ENCODE measurements at places on chromosomes 13 and 19.
A peak's percentile ranks its signal among the peaks of the same experiment; 100 is the strongest.

DNA sequence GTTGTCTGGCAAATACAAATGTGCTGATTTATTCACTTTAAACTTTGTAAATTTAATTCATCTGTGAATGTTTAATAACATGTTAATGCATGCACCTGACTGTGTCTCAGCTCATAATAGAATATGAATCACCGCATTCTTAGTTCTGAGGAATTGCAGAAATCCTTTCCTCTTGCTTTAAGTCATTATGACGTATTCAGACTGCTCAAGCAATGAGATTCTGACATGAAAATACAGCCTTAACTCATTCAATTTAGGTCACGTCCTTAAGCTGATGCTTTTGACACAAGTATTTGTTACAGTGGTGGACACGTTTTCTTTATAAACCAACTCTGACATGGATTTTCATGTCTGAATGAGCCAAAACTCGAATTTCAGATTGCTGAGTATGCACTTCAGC, 541.0 kb upstream of the KLF12 start:
- DNase-seq: no peak

GRCh38 chr19:5667751-5668271, 12.5 kb downstream of the MICOS13 start:
- no peak for DNase-seq

- DNase-seq: no peak
Observed at GRCh38 chr13:39023761-39024160, 14.1 kb downstream of the PROSER1 start.

GRCh38 chr13:68806125-68806524, 1301.5 kb upstream of the ATXN8OS start:
- DNase-seq: no peak

- DNase-seq: no peak
Observed at GRCh38 chr13:35347679-35348205, 128.7 kb downstream of the MAB21L1 start.

- no peak for DNase-seq
Observed at GRCh38 chr13:113817860-113818691, 45.8 kb downstream of the GAS6 start.

DNA sequence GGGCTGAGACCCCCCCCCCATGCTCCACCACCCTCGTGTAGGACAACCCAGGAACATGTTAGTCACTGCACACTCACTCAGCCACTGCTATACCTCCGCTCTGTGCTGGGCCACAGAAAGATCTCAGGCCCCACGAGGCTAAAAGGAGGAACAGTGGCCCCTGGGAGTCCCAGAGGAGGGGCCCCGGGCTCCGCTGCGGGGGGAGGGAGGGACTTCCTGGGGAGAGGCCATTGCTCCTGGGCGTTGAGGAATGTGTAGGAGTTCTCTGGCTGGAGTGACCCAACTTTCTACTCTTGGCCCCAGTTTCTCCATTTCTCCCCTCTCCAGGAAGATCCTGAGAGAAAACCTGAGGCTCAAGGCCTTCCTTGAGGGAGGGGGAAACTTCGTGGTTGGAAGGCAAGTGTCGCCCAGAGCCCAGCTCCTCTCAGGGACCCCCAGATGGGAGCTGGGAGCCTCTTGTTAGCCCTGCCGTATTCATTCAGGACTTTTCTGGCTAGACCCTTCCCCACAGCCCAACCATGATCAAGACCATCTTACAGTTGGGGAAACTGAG, 13.6 kb downstream of the ONECUT3 start:
- no peak for DNase-seq

DNA sequence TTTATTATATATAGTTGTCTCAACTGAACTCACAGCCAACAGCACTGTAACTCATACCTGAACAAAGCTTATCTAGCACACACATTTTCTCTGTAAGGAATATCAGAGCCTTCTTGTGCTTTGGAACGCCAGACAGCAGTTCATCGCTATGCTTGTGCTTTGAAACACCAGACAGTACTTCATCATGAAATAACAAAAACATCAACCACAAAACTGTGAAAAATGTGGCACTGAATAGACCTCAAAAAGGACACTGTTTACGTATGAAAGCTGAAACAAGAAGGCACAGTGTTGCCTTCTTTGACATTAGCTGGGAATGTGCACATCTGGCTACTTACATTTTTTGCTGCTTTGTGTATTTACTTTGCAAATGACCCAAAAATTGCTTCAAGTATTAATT, 160.2 kb downstream of the PDS5B start:
- DNase-seq: no peak

DNA sequence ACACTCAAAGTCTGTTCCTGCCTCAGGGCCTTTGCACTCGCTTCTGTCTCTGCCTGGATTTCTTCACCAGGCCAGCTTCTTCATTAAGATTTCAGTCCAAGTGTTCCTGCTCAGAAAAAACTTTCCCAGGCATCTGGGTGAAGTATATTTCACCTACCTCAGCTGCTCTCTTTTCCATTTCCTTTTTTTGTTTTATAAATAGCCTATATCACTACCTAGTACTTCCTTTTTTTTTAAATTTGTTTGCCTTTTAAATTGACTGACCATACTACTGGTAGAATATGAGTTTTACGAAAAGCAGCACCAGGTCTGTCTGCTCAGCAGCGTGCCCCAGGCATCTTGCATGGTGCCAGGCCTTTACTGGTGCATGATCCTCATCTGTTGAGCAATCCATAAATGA, 1064.4 kb downstream of the UQCRFS1 start:
- no peak for DNase-seq

DNA sequence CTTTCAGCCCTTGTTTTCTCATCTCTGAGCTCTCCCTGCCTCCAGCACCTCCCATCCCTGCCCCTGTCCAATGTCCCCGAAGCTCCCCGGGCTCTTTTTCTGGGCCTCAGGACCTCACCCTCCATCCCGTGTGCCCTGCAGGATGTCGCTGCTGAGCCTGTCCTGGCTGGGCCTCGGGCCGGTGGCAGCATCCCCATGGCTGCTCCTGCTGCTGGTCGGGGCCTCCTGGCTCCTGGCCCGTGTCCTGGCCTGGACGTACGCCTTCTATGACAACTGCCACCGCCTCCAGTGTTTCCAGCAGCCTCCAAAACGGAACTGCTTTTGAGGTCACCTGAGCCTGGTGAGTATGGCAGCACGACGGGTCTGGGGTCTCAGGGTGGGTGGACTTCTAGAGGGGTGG, 51.1 kb upstream of the CYP4F8 start:
- DNase-seq: no peak

DNA sequence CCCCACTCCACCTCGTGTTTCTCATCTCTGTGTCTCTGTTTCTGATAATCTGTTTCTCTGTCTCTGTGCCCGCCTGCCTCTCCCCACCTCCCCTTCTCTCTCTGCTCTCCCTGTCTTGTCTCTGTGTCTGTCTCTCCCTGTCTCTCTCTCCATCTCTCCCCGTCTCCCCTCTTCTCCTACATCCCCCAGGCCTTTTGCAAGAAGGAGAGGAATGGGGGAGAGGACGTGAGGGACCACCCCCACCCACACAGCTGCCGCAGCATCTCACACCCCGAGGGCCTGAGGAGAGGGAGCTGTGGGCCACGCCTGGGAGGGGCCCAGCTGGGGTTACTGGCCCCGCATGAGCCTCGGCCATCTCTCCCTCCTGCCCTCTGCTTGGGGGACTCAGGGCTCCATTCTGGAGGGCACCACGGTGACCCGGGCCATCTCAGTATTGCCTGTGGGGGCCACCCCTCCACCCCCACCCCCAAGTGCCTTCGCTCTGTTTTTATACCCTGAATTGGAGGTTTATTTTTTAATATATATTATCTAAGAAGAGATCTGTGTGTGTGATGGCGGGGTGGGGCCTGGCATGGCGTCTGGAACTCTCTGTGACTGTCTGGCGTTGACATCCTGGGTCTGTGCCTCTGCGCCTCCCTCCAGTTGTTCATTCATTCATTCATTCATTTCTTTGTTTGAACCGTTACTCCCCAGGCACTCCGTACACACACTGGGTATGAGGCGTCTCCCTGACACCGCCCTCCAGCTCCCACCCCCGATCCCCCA, 21.2 kb downstream of the ERFL start:
- no peak for DNase-seq

DNA sequence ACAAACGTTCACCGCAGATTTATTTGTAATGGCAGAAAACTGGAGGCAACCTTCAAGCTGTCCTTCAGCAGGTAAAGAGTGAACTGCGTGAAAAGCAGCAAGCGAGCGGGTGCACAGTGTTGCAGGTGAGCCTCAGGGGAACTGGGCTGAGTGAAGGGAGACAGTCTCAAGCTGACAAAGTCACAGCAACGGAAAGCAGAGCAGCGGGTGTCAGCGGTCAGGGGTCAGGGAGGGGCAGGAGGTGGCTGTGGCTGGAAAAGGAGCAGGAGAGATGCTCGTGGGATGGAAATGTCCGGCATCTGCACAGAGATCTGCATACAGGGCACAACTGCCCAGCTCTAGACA, 8.5 kb upstream of the RASA3 start:
- DNase-seq: no peak

GRCh38 chr13:27257648-27258253, 6.4 kb downstream of the RPL21 start:
- no peak for DNase-seq

GRCh38 chr13:25371875-25372283, at the start of gene ATP8A2:
Gene ATP8A2, plus strand, starts transcription at chr13:25371974. Its CDS starts 239 bp downstream, at chr13:25372213.
- no peak for DNase-seq

GRCh38 chr19:2591537-2592291, 110.8 kb downstream of the GNG7 start:
- DNase-seq: no peak

GRCh38 chr13:25874907-25875306, 176.9 kb downstream of the SHISA2 start:
- peak; percentile 33 for DNase-seq

- DNase-seq: no peak
Observed at GRCh38 chr19:1275976-1276627, 772 bp downstream of the FAM174C start.

DNA sequence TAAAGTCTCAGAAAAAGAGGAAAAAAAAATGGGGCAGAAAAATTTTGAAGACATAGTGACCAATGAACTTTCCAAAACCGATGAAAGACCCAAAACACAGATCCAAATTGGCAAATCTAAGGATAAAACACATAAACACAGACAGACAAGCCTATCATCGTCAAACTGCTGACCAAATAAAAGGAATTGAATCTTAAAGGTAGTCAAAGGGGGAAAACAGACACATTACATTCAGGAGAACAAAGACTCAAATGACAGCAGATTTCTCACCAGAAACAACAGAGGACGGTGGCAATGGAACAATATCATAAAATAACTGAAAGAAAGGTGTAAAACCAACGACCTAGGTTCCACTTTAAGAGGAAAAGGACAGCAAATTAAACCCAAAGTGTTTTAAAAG, 10.2 kb downstream of the RBM26 start:
- DNase-seq: no peak

- no peak for DNase-seq
Observed at GRCh38 chr13:24454056-24454455, 58.5 kb downstream of the PARP4 start.

GRCh38 chr13:60491531-60491930, 94.5 kb downstream of the TDRD3 start:
- no peak for DNase-seq

DNA sequence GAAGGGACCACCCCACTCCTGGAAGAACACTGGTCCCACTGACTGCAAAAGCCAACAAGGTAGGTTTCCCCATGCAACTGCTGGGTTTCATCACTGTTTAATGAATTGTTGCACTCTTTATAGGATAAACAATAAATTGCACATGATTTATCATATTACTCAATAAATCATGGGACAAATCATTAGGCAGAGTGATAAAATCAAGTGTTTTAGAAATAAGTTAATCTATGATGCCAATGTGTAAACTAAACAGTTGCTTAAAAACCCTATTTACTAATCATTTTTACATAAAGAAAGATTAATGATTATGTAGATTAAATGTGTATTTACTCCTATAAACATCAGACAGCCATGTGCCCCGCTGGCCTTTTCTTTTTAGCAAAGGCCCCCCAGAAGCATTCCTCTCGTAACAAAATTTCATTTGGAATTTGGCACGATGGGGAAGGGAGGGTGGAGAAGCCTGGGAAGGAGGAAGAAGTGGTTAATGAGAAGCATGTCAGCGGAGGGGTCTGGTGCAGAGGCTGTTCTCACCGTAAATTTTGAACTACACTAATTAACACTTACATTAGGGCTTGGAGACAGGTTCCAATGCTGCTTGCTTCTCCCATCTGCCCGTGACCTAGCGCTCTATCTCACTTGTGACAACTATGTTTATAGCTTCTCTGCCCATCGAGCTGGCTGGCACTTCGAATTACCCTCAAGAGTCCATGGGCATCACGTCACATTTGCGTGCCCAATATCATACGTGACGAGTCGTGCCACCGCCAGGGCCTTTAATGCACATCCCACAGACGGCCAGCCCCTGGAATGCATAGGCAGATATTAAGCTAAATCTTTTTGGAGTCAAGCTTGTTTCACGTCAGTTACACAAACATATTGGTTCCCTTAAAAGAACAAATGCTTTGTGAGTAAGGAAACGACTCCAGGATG, 357.7 kb upstream of the TSHZ3 start:
- no peak for DNase-seq

DNA sequence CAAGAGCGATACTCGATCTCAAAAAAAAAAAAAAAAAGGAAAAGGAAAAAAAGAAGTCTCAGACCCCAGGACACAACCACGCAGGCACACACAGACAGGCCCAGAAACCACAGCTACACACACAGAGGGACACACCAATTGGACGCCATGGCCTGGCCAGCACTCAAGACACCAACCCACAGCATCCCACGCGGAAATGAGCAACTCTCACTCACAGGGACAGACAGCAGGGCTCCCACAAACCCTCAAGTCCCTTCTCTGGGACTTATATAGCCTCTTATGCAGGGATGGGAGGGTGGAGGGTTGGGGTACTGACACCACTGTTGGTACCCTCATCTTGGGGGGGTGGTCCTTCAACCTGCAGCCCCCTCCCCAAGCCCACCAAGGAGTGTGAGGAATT, 5.9 kb downstream of the NOTCH3 start:
- DNase-seq: no peak

DNA sequence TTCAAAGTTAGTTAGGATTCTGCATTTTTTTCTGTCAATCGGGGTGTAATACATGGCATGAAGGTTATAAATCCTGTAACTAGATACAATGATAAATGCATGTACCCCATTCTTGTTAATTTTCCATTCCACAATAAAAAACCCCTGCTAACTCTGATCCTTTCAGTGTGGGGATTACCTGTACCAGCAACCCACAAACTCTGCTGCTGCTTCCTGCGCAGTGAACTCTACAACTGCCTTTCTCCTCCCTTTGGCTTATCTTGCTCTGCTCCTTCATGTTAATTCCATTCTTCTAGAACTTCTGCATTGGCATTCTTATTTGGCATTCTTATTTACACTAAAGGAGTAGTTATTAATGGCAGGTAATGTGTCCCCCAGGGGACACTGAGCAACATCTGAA, 273.1 kb downstream of the KLF12 start:
- no peak for DNase-seq
